ENCODE measurements at places on chromosomes 3 and 15.

- no peak for DNase-seq
Observed at GRCh38 chr15:40828447-40829036, at the start of gene PPP1R14D. TSS of gene PPP1R14D (minus strand) at chr15:40828708. CDS start at chr15:40828641, 67 bp downstream.

DNA sequence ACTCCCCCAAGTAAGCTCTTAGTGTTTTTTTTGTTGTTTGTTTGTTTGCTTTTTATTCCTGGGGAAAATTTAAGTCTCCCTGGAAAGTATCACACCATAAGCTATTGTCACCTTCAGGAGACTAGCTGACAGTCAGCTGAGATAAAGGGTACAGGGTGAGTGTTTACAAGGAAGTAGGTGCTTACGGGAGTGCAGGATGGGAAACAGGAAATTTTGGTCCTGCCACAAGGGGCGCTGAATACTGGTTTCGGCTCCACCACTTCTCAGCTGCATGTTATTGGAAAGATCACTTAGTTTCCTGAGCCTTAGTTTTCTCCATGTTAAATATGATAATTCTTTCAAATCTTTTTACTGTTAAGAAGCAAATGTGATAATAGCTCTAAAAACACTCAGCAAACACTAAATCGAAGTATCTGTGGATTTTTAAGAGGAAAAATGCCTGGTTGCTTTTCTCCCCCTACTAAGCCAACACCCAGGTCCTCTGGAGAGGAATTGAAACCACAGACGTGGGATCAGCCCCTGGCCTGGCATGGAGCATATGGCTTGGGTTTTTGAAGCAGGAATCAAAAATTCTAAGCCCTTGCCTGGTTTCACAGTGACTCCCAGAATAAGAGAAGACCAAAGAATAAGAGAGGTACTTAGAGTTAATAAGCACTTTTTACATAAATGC, 90.7 kb downstream of the SCN11A start:
- DNase-seq: peak; percentile 37

- peak; percentile 78 for DNase-seq
Observed at GRCh38 chr3:48548729-48549705, 7.6 kb downstream of the PFKFB4 start.

- no peak for DNase-seq
Observed at GRCh38 chr3:37610529-37610928, 251.2 kb upstream of the CTDSPL start.

GRCh38 chr15:58562135-58562534, 130.3 kb downstream of the LIPC start:
- DNase-seq: no peak

DNA sequence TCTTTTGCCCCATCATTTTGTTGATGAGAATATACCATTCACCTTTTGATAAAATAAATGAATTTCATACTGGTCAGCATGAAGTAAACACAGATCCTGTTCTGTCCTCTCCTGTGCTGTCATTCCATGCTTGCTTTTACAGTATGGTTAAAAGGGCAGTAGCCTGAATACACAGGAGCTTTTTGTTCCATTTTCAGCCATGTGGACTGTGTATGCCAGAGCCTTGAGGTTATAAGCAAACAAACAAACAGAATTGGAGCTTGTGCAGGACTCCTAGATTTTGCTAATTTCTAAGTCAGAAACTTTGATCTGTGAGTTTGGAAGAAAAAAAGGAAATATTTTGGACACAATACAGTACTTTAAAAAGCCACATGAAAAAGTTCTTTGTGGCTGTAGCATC, 91.9 kb downstream of the LRRC28 start:
- no peak for DNase-seq

DNA sequence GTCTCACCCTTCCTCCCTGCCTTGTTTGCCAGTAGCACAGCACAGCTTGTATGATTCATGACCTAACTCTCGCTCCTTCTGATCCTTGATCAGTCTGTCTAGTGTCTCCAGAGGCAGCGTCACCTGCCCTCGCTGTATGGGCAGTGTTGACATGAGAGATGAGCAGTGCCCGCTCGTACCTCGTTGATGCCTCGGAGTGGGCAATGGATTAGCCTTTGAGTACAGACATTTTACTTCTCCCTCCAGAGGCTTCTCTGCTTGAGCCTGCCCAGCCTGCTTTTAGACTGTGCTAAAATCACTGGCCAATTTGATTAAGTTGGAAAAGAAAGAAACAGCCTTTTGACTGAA, 569.0 kb downstream of the NTRK3 start:
- DNase-seq: no peak

DNA sequence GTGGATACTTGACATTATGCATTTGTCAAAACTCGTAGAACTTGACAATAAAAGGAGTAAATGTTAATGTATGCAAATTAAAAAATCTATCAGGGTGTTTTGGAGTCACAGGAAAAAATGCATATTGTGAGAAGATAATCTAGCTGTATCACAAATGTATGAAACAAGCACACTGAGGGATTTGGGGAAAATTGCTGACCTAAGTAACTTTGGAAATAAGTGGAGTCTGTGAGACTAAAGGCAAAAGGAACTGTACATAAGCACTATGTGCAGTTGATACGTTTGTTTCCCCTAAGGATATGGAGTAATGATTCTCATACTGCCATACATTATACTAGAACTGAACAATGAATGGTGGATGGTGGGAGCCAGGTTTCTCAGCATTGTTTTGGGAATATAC, 43.2 kb upstream of the WDR72 start:
- DNase-seq: no peak

GRCh38 chr3:143472731-143473523, 353.4 kb downstream of the CHST2 start:
- DNase-seq: no peak

- DNase-seq: no peak
Observed at GRCh38 chr3:147030274-147030673, 376.1 kb downstream of the ZIC4 start.

DNA sequence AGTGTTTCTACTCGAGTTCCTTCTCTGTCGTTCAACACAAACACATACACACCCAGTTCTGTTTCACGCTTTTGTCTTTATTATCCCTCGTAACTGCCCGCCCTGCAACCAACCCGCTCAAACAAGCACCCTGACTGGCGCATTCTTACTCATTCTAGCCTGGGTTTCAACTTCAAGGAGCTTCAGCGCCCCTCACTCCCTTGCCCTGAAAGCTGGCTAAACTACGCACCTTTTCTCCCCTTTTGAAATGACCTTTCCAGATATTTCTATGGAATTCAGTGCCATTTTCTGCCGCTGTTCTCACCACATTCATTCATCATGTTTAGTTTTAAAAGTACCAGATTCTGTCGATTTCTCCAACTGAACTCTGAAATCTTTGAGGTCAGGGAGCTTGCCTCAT, 653 bp upstream of the MFSD1 start:
- no peak for DNase-seq

DNA sequence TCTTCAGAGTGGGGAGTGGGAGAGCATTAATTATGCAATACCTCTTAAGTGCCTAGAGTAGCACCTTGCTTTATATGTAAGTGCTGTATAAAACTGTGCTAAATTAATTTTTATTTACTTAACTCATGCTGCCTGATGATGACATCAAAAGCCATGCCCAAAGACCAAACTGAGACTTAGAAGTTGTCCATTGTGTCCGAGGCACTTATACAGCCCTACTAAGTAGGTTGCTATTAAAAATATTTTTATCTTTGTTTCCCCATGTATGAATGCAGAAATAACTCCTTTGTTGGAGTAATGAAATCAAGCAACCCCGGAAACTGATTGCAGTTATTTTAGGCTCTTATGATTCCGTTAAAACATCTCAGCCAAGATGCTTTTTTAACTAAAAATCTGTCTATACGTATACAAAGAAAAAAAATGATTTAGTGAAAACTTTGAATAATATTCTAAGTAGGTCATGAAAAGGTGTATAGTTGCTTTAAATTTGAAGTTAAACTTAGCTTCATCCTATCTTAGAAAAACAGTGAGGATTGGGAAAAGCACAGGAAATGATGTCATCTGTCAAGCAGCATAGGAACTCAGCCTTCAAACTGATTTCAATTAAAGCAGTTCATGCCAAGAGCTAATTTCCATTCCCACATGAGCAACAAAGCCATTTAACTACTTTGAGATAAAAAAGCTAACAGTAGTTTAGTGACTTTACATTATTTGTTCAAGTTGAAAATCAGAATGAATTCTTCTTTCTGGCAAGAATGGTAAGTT, 43.0 kb downstream of the FBN1 start:
- DNase-seq: no peak

DNA sequence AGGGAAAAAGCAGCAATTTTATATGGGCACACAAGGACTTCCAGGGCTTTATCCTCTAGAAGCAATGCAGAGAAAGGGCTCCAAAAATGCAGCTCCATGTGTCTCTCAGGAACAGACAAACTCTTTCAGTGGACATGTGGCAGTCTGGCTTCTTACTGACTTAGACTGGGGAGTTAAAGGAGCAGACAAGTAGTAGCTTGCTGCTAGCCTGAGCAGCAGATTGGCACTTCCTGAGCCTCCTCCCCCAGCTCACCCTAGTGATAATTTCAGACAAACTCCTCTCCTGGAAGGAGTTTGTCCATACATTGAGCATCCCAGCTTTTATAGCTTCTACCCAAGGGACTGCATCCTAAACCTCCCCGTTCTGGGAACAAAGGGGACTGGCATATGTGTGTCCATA, 101.7 kb upstream of the MANF start:
- no peak for DNase-seq

GRCh38 chr3:42070524-42070923, 20.6 kb upstream of the TRAK1 start:
- no peak for DNase-seq

GRCh38 chr15:80475572-80475971, 71.4 kb downstream of the ARNT2 start:
- no peak for DNase-seq

- DNase-seq: no peak
Observed at GRCh38 chr3:62436785-62437184, 63.4 kb upstream of the FEZF2 start.

- no peak for DNase-seq
Observed at GRCh38 chr15:38398134-38398533, 55.8 kb upstream of the FAM98B start.

- no peak for DNase-seq
Observed at GRCh38 chr3:102599819-102600576, 165.2 kb downstream of the ZPLD1 start.

DNA sequence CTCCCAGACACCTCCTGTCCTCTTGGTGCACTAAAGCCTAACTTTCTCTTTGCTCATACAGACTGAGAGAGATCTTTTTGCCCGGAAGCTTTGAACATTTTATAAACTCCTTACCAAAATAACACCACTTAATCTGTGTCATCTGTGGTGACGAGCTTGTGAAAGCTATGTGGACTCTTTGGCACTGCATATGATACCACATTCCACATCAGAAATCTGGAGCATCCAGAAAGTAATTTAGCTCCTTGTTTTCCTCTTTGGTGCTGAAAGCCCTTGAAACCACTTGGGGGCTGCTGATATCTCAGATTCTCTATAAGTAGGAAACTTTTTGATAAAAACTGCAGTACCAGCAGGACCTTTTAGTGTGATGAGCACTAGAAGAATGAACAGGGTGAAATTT, 128.3 kb downstream of the ALCAM start:
- no peak for DNase-seq

DNA sequence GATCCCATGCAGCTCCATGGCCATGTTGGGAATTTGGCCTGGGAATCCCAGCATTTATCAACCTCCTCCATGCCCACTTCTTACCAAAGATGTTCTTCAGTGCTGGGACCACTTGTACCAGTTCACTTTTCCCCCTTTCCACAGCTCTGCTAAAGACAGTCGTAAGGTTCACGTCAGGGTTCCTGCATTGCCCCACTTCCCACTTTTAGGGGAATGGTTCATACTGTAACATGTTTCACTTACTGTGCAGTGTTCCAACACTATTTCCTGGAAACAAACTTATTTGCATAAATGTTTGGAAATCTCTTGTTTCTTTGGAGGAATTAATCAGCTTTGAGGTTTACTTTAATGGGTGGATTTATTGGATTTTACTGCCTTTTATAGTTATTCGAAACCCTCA, 17.0 kb downstream of the APH1B start:
- no peak for DNase-seq

DNA sequence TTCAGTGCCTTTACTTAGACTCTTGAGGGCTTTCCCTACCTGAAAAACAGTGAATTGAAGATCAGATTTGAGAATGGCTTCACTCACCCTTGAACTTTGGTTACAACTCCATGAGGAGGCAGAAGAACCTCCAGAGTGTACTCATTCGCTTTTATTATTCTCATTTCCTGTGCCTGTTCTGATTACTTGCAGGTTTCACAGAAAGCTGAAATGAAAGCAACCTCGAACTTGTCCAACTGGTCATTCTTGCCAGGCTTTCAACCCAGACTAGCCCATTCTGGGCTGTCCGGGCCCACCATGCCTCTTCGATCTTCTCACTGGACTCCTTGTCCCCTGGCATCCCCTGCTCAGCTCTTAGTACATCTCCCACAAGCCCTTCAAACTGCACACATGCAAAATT, 20.2 kb upstream of the THUMPD3 start:
- DNase-seq: no peak

GRCh38 chr3:184275961-184276910, at the start of gene ECE2:
TSS of gene ECE2 (plus strand) at chr3:184276022. CDS start at chr3:184276154, 132 bp downstream.
- no peak for DNase-seq

DNA sequence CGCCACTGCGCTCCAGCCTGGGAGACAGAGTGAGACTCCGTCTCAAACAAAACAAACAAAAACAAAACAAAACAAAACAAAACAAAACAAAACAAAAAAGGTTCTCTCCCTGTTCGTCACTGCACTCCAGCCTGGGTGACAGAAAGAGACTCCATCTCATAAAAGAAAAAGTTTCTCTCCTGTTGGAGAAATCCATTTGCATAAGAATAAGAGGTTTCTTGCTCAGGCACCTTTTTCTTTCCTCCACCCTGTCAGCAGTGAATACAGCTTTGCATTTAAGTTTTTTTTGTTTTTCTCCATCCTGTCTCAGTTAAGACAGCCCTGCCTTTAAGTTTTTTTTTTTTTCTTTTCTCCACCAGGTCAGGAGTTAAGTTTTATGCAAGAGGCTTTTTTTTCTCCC, 109.5 kb downstream of the DPH6 start:
- DNase-seq: no peak

DNA sequence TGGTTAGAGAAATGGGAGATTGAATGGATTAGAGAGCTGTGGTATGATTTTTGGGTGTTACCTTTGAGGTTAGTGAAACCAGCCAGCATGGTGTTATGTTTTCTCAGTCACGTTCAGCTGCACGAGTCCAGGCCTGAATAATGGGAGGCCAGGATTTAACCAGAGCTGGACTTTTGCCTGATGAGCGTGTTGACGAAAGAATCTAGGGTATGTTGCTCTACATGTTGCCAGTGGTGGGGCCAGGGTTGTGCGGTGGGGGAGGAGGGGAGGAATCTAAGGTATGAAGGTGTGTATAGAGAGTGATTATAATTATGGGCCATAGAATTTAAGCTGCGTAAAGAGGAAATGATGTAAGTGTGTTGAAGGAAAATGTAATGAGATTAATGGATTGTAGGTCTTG, 22.8 kb downstream of the MINDY2 start:
- DNase-seq: no peak
